NCI-H226 (cell line): ENCODE measurements at places on chromosomes 2 and 18.
A peak's percentile ranks its signal among the peaks of the same experiment; 100 is the strongest.

GRCh38 chr2:74471332-74472065, 981 bp downstream of the MRPL53 start:
- no peak for DNase-seq

DNA sequence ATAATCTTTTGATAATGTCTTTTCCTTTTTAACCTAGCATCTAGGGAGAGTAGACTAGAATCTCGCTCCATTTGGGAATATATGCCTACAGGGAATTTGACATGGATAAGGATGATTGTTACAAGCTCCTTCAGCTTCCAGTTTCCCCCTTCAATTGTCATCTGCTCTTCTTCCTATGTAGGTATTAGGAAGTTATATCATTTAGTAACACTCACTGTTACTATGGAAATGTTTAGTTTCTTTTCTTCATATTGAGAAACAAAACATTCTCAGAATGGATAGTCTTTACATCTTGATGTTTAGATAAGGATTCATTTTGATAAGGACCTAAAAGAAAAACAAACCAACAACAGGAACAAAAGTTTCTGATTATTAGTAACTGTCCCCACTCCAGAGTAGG, 127.6 kb downstream of the PHLPP1 start:
- no peak for DNase-seq

- no peak for DNase-seq
These were observed 88.8 kb upstream of the NYAP2 start for GRCh38 chr2:225310745-225311144.

DNA sequence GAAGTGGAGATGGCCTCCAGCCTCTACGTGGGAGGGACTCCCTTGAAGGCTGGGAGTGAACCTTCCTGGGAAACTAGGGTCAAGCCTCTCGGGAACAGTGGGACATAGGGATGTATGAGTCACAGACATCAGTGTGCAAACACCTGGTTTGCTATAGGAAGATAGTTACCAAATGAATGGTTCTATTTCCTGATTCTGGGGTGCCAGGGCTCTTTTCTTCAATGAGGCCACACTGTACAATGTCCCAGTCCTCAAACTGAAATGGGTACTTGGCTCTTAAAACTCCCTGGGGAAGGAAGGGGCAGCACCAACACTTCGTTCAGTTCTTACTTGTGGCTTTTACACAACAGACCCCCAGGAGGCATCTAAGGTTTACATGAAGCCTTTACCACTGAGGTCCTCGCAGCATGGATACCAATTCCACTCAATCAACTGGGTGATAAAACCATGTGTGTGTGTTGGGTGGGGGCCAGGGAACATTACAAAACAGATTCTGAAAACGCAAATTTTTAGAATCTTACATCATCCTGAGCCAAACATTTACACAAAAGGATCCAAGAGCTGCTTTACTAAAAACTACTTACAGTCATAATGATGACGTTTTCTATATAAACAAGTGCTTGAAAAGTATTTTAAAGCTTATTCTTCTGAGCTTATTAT, 10.4 kb downstream of the ERFE start:
- peak; percentile 79 for DNase-seq

GRCh38 chr2:241844066-241844728, 14.5 kb downstream of the PDCD1 start:
- no peak for DNase-seq
